ENCODE measurements at places on chromosomes 1 and 21.
A peak's percentile ranks its signal among the peaks of the same experiment; 100 is the strongest.

- peak; percentile 32 for DNase-seq
Measured at GRCh38 chr1:247077876-247078257, 744 bp downstream of the ZNF670 start.

GRCh38 chr1:65512383-65512782 lies 91.9 kb downstream of the LEPR start:
- DNase-seq: no peak

- DNase-seq: no peak
Measured at GRCh38 chr1:203667616-203668015, 41.0 kb downstream of the ATP2B4 start.

- DNase-seq: no peak
Measured at GRCh38 chr1:15830258-15830657, 17.2 kb upstream of the SPEN start.

- no peak for DNase-seq
Measured at GRCh38 chr1:167304165-167304564, 83.5 kb downstream of the POU2F1 start.

DNA sequence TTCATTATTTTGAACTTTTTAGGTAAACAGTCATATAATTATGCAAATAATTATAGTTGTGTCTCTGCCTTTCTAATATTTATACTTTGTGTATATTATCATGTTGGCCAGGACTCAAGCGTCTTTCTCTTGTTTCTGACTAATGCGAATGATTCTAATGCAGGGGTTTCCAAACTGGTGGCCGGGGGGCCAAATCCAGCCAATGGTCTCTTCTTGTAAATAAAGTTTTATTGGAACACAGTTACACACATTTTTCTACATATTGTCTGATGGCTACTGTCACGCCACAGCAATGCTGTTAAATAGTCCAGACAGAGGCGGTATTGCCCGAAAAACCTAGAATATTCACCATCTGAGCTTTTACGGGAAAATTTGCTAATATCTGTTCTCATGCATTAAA lies 8.9 kb upstream of the POFUT2 start:
- no peak for DNase-seq

- no peak for DNase-seq
Measured at GRCh38 chr1:239841631-239842030, 250.1 kb upstream of the FMN2 start.

DNA sequence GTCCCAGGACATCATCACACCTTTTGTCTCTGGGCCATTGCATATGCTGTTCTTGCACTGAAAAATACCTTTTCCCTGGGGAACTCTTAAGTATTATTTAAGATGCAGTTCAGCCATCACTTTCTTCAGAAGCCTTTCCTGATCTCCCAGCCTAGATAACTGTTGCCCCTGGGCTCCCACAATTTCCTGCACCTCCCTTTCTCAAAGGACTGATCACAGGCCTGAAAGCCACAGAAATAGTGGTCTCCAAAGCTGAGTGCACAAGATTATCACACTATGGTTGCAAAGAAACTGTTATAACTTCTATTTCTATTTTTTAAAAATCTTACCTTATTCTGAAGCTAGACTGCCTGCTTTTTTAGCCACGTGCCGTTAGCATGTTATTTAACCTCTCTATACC lies 2.8 kb upstream of the ZSCAN20 start:
- no peak for DNase-seq

DNA sequence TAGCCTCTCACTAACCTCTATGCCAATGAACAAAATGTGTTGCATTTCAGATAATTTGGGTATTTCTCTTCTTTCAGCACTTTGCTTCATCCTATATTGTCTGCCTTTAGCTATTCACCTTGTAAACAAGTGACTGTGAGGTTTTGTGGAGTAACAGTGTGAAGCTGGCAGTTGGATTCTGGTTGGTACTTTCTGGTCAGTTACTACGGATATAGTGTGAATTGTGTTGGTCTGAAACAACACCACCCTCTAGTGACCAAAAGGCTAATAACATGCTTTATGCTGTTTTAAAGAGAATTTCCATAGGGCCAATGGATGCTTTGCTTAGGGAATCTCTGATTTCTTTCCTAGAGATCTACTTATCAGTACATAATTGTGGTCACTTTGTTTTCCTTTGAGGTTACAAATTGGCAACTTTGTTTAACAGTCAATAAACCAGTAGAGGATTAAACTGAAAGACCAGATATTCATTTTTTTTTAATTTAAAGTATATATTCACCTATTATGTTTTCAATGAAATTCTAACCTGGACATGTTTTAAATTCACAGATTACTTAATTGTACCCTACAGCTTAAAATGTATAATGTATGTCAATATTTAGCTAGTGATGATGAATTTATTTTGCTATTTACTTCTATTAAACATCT lies 2.5 kb upstream of the PTGER3 start:
- peak; percentile 68 for DNase-seq

DNA sequence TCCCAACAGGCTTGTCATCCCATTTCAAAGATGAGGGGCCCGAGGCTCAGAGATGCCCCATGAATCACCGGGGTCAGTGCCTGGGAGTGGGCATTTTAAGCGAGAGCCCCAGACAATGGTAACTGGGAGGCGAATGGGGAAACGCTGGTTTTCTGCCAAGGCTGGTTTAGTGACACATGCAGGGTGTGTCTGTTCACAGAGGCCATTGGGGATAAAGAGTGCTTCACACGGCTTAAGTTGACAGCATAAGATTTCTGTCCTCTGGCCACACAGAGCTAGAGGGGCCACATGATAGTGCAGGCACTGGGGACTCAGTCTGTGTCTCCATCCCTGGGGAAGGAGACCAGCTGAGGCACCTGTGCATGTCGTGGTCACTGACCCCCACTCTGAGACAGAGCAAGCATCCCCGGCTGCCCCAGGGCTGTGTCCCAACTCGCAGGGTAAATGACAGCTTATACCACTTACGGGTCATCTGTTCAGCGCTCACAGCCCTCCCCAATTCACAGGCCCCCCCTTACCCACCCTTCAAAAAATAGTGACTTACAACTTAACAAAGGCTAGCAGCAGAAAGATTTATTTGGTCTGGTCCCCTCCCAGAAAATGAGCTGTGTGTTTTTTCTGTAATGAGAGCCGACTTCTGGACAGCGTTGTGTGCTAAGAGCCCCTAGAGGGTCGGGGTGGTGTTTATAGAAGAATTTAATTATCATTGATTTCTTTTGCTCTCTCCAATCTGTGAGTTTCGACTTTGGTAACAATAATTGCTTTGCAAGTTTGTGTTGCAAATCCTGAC lies 34.9 kb upstream of the ARHGEF16 start:
- peak; percentile 25 for DNase-seq

GRCh38 chr1:14189381-14189780 lies 409.1 kb upstream of the KAZN start:
- peak; percentile 29 for DNase-seq

- DNase-seq: peak; percentile 82
Measured at GRCh38 chr1:12435639-12436344, 182.2 kb downstream of the DHRS3 start.

DNA sequence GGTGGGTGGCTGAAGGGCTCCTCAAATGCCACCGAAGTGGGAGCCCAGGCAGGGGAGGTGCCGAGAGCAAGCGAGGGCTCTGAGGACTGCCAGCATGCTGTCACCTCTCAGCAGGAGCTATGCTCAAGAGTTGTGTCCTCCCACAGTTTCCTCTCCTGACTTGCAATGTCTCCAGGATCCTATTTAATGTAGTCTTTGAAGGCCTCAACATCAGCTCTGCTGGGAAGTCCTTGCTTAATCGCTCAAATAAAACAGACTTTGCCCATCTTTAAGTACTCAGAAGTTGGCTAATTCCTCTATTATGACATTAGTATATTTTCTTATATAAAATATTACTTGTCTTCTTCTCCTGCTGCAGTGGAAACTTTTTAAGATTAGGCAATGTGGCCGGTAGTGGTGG lies 154.2 kb upstream of the NRIP1 start:
- no peak for DNase-seq

DNA sequence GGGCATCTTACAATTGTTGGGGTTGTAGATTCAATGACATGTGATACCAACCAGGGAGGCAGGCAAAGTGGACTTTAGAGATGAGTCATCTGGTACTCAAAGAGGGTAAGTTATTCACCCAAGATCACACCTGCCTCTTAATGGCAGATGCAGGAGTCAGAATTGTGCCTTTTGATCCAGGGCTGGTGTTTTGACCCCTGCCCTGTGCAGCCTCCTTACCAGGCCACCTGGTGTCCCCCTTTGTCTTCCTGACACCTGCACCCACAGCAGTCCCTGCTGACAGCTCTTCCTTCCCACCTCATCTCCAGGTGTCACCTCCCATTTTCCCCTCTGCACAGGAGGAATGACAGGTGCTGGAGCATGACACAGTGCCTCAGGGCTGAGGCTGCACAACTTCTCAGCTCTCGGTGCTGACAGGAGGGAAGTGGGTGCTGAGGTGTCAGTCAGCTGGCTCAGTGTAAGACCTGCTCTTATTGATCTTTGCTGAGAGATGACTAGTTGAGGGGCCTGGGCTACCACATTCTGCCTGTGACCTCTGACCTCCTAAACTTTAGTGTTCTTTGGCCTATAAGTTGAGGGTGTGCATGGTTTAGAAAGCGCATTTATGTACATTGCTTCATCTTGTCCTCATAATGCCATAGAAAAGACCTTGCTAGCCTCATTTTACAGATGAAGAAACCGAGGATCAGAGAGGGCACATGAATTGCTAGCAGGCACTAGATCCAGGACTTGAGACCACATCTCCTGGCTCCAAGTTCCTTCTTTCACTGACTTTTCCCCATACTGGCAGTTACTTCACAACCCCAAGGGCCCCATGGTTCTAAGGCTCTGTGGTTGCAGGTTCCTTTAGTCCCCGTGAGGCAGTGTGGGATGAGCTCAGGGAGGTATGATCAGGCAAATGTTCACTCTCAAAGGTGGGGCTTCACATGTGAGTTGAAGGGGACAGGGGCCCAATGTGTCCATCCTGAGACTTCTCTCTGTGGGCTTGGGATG lies 31.3 kb downstream of the CACNA1E start:
- DNase-seq: no peak

GRCh38 chr1:175635092-175635491 lies 108.3 kb downstream of the TNR start:
- no peak for DNase-seq

DNA sequence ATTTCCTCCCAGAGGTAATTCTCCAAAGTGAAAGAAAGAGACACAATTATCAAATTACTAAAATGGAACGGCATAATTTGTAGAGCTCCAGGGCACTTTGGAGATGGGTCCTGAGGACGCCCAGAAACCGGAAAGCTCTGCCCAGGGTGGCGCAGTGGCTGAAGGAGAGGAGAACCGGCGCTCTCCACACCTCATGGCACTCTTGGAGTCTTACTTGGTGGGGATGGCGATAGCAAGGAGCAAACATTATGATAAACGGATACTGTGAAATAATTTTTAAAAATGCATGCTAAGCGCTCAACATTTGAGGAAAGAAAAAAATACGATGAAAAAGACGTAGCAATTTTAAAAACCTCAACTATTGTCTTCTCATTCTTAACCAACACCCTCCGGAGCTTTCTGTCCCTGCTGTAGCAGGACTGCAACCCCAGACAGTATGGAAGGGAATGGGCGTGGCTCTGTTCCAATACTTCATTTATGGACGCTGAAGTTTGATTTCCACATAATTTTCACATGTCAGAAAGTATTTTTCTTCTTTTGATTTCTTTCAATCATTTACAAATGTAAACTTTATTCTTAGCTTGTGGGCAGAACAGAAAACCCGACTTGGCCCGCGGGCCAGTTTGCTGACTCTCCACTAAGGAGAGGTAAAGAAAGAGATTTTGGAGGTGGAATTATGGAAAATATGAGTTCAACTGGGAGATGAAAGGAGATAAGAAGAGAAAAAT lies 1.1 kb downstream of the S100A11 start:
- peak; percentile 49 for DNase-seq

GRCh38 chr1:179087665-179088064 lies 5.8 kb downstream of the TOR3A start:
- DNase-seq: no peak

GRCh38 chr1:195754303-195754702 lies 853.9 kb downstream of the KCNT2 start:
- DNase-seq: no peak

- DNase-seq: no peak
Measured at GRCh38 chr1:12708396-12709090, 7.4 kb upstream of the AADACL3 start.

DNA sequence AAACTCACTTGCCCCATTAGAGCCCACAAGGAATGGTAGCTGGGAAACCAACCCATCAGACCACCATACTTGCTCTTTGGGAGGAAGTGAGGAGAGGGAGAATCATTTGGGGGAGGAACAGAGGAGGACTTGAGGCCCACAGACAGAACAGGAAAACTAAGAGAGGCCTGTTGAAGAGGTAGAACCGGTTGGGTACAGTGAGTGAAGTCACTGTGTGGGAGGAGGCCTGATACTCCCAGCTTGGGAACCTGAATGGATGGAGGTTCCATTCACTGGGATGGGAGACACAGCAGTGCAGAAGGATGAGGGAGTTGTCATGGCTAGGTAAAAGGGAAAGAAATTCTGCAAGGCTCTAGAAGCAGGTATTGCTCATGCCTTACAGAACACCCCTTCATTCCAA lies 63.4 kb upstream of the PSEN2 start:
- no peak for DNase-seq

DNA sequence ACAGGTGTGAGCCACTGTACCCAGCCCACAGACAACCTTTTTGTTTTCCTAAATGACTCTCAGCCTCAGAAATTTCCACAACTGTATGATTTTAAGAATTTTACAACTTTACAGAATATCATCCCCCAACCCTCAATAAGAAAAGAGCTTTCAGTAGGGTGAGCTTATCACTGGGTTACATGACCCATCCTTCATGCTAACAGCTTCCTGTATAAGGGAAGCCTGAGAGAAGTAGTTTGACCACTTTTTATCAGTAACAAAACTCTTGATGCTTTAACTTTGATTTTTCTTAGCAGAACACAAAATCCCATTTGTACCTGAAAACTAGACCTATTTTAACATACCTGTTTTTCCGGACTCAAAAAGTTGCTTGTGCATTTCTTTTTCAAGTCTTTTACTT lies 9.7 kb upstream of the MYBPHL start:
- no peak for DNase-seq

DNA sequence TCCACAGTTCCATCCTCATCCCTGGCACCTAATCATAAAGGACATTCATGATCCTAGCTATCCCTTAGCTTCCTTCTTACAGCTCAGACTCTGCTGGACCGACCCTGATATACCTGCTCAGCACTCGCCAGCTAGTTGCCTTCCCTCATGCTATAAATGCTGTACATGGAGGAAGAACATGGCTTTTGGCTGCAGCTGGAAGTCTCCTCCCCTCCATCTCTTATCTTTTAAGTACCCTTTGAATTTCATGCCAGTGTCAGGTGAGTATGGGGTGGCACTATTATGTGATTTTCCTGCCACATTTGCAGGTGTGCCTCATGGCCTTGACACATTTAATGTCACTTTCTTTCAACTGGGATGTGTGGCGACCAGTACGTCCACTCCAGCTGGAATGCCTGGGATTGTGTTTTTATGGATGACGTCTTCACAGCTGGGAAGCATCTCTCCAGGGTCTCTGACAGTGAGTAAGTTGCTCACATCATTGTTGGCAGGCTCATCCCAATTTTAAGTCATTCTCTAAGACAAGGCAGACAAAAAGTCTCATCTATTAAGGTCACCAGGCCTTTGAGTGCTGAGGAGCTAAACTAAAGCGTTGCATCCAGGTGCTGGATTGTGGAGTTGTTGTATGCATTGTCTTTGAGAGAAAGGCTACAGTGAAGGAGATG lies 43.4 kb downstream of the RUNX1 start:
- DNase-seq: no peak

- DNase-seq: no peak
Measured at GRCh38 chr21:38992737-38993136, 187.0 kb downstream of the ETS2 start.

- peak; percentile 33 for DNase-seq
Measured at GRCh38 chr21:42006765-42007164, 3.4 kb downstream of the ZBTB21 start.

- peak; percentile 9 for DNase-seq
Measured at GRCh38 chr21:42221581-42222345, 2.8 kb downstream of the ABCG1 start.

Data from M059J (cell line).